ENCODE measurements at places on chromosomes 5 and 9. TPM values are rescaled to one million over a fixed set of nuclear protein-coding genes. Genes with fewer than 3 reads are reported as not detected.

- DNase-seq = peak; percentile 5
- H3K4me3 ChIP-seq = no peak overlapping the region
- H3K27ac ChIP-seq = no peak overlapping the region
- H3K36me3 ChIP-seq = no peaks in the 10 kb centered on the region
Measured at GRCh38 chr5:178502401-178503100, 87.6 kb downstream of the COL23A1 start.

- no peak overlapping the region for H3K4me3 ChIP-seq
- peaks cover 15% of the 10 kb centered on the region for H3K27me3 ChIP-seq
- H3K27ac ChIP-seq = no peak overlapping the region
Measured at GRCh38 chr5:51389577-51390463, 6.6 kb downstream of the ISL1 start.

- H3K36me3 ChIP-seq = no peaks in the 10 kb centered on the region
- H3K4me1 ChIP-seq = peaks cover 7% of the 10 kb centered on the region
- H3K27ac ChIP-seq = no peak overlapping the region
- H3K27me3 ChIP-seq = no peaks in the 10 kb centered on the region
- no peak overlapping the region for H3K4me3 ChIP-seq
Measured at GRCh38 chr9:33393581-33393980, 8.8 kb downstream of the AQP7 start.

DNA sequence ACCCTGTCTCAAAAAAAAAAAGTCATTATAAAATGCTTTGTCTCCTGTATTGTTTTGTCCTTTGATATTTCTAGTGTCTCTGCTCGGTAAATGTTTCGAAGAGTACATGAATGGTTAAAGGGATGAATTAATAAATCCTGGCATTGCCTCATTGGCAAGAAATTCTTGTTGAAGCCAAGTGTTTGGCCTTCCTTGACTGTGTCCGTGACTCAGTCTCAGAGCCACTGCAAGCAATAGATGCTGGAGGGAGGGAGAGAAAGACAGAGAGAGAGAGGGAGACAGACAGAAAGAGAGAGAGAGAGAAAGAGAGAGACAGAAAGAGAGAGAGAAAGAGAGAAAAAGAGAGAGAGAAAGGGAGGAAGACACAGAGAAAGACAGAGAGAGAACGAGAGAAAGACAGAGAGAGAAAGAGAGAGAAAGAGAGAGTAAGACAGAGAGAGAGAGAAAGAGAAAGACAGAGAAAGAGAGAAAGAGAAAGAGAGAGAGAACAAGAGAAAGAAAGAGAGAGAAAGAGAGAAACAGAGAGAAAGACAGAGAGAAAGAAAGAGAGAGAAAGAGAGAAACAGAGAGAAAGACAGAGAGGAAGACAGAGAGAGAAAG, 72.5 kb upstream of the RXRA start:
- H3K4me1 ChIP-seq = no peaks in the 10 kb centered on the region
- H3K4me3 ChIP-seq = no peak overlapping the region
- peaks cover 4% of the 10 kb centered on the region for H3K27me3 ChIP-seq
- no peak overlapping the region for H3K27ac ChIP-seq

DNA sequence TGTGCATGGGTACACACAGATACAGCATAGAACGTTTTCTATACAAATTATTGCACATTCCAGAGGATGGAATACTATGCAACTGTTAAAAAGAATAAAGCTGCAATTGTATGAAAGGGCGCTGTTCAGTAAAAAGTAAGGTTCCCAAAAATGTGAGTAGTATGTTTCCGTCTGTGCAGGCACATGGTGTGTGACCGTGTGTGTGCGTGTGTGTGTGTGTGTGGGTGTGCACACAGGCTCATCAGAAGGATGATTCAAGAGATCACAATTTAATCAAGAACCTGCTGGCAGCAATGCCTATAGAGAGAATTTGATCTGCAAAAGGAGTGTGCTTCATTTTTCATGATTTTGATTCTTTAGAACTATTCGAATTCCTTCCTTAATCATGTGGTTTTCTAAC, 76.3 kb downstream of the SEMA4D start:
- DNase-seq = peak; percentile 71
- H3K27ac ChIP-seq = no peak overlapping the region
- H3K27me3 ChIP-seq = no peaks in the 10 kb centered on the region
- no peak overlapping the region for H3K4me3 ChIP-seq

DNA sequence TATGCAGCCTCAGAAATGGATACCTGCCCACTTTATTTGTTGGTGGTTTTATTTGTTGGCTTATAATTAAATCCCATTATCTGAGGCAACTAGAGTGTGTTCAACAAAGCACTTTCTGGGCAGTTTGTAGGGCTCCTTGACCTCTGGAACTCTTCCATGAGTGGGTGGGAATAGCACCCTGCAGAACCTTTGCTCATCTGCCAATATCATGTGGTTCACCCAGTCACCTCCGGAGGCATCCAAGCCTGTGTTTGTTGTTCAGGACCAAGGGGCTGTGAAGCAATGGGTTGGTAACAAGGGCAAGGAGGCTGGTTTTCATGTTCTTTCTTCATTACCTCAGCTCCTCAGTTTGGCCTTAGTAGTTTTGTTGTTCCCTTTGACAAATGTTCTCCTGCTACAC, 314.0 kb downstream of the NDUFS4 start:
- DNase-seq = no peak
- no peak overlapping the region for H3K27ac ChIP-seq
- H3K27me3 ChIP-seq = no peaks in the 10 kb centered on the region
- H3K4me1 ChIP-seq = no peaks in the 10 kb centered on the region
- H3K4me3 ChIP-seq = no peak overlapping the region

- peaks cover 2% of the 10 kb centered on the region for H3K4me1 ChIP-seq
- H3K27ac ChIP-seq = no peak overlapping the region
- no peak overlapping the region for H3K4me3 ChIP-seq
- DNase-seq = peak; percentile 86
Measured at GRCh38 chr5:111143910-111144309, 51.8 kb downstream of the WDR36 start.

DNA sequence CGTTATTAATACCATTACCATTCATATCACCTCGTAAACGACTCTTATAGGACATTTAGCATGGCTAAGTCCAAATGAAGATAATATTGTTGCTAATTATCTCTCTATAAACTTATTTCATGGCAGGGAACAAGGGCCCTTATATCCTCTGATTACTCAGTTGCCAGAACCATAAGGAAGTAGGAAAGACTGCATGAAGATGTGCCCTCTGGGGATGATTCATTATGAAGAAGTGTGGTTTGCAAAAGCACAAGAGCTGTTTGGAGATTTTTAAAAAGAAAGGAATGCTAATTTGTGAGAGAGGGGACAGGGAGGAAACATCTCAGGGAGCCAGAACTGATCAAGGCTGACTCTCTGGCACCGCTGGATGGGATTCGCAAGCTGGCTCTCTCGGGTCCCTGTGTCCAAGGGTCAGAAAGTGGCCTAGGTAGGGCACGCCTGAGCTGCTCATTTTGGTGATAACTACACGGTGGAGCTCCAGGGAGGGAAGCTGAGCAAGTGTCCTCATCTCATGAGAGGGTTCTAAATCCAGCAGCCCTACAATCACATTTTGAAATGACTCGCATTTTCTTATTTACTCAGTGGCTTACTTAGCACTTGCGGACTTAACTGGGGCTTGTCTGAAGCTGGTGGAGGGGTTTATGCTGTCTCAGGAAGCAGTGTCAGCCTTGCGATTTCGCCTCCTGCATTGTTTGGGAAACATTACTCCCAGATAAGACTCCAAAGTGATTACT, 136.8 kb downstream of the C5orf15 start:
- H3K36me3 ChIP-seq = no peaks in the 10 kb centered on the region
- no peaks in the 10 kb centered on the region for H3K27me3 ChIP-seq
- peak; percentile 53 for DNase-seq
- no peak overlapping the region for H3K27ac ChIP-seq

GRCh38 chr5:179974946-179975712, 67.4 kb upstream of the TBC1D9B start:
- H3K27me3 ChIP-seq = no peaks in the 10 kb centered on the region
- H3K36me3 ChIP-seq = no peaks in the 10 kb centered on the region
- H3K4me1 ChIP-seq = no peaks in the 10 kb centered on the region
- no peak for DNase-seq
- H3K4me3 ChIP-seq = no peak overlapping the region

GRCh38 chr5:57432876-57433275, 49.7 kb downstream of the ACTBL2 start:
- H3K27me3 ChIP-seq = no peaks in the 10 kb centered on the region
- no peak for DNase-seq
- no peaks in the 10 kb centered on the region for H3K36me3 ChIP-seq
- peaks cover 4% of the 10 kb centered on the region for H3K4me1 ChIP-seq

- H3K4me3 ChIP-seq = no peak overlapping the region
- peaks cover 8% of the 10 kb centered on the region for H3K4me1 ChIP-seq
- peak; percentile 17 for DNase-seq
Measured at GRCh38 chr9:127075624-127076372, 46.6 kb downstream of the ANGPTL2 start.

DNA sequence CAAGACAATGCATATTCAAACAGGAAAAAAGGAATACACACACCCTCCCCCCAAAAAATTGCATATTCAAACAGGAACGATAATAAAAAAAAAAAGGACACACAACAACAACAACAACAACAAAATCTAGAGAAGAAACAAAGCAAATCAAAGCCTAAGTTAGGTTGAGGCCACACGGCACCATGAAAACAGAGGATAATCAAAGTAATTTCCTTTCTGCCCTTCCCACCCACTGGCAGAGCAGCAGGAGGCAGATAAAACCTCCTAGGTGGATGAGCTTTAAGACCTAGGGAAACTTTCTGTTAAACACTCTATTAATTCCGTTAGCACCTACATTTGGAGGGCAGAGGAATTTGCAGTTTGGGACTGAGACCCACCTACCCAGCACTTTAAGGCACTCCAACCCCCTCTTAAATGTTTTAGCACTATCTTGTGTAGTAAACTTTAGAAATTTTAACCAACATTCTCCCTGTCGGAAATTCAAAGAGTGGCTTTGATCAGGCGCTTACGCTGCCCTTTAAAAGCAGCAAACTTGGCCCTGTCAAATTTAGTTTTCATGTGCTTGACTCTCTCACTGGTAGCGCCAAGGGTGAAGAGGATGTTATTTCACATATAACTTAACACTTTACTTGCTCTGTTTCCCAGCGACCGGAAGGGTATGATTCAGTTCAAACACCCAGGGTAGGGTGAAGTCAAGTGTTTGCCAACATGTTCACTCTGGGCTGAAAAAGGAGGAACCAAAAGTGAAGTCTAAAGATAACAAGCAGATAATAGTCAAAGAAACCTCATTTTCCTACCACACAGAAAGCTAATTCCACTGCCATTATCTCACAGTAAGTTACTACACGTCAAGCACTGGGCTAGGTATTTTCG, 9.2 kb downstream of the ENC1 start:
- peaks cover 32% of the 10 kb centered on the region for H3K4me1 ChIP-seq
- H3K27ac ChIP-seq = peak overlapping the region; percentile 84
- H3K27me3 ChIP-seq = no peaks in the 10 kb centered on the region
- H3K4me3 ChIP-seq = no peak overlapping the region
- peak; percentile 71 for DNase-seq

DNA sequence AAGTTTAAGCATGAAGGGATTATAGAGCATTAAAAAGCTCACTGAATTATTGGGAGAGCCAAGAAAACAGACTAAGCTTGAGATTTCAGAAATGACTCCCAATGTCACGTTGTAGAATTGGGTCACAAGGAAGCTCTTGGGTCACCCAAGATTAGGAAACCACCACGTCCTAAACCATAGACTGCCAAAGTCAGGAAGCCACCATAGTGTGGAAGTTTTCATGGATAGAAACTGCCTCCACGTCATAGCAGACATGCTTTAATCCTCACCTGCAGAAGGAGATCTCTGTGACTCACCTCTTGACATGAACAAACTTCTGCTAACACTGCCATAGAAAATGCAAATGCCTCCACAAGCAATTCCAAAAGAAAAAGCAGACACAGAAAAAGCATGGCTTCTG, 106.3 kb downstream of the SLC1A3 start:
- no peak overlapping the region for H3K27ac ChIP-seq
- DNase-seq = no peak
- H3K4me3 ChIP-seq = no peak overlapping the region
- H3K36me3 ChIP-seq = no peaks in the 10 kb centered on the region
- H3K27me3 ChIP-seq = peaks cover 5% of the 10 kb centered on the region

- H3K4me3 ChIP-seq = no peak overlapping the region
- no peak overlapping the region for H3K27ac ChIP-seq
- peaks cover 2% of the 10 kb centered on the region for H3K4me1 ChIP-seq
- peak; percentile 24 for DNase-seq
- H3K27me3 ChIP-seq = no peaks in the 10 kb centered on the region
Measured at GRCh38 chr9:18678821-18679590, 205.1 kb downstream of the ADAMTSL1 start.

DNA sequence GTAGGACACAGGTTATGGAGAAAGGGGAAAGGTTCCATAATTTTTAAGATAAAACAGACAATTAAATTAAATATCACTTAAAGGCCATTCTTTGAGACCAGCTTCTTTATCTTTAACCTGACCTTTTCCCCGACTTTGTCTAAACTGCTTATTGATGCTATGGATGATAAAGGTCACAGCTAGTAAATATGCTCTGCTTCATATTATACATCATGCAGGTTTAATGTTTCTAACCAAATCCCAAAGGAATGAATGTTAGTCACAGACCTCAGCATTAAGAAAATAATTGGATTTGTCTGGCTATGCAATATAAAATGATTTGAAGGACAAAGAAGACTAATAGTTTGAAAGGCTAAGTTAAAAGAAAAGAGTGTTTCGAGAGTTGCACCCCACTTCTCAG, 147.6 kb downstream of the ST8SIA4 start:
- no peaks in the 10 kb centered on the region for H3K4me1 ChIP-seq
- no peaks in the 10 kb centered on the region for H3K36me3 ChIP-seq
- no peak for DNase-seq
- no peak overlapping the region for H3K4me3 ChIP-seq
- no peaks in the 10 kb centered on the region for H3K27me3 ChIP-seq
- H3K27ac ChIP-seq = no peak overlapping the region

DNA sequence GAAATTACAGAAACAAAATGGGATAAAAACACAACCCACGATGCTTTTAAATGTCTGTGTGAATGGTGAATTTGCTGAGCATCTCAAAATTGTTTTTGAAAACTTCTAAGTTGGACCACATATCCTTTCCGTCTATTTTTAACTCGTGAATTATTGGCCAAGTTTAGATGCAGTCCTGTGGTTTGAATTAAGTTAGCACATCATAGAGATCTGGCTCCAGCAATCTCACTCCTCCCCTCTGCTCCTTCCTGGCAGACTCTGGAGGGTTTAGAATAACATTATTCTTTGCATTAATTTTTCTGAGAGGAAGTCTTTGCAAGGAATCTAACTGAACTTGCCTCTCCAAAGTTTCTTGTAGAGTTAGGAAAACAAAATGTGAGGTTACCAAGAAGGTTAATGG, 14.5 kb upstream of the ANKRD55 start:
- no peaks in the 10 kb centered on the region for H3K4me1 ChIP-seq
- peak; percentile 55 for DNase-seq
- no peaks in the 10 kb centered on the region for H3K36me3 ChIP-seq
- no peaks in the 10 kb centered on the region for H3K27me3 ChIP-seq

DNA sequence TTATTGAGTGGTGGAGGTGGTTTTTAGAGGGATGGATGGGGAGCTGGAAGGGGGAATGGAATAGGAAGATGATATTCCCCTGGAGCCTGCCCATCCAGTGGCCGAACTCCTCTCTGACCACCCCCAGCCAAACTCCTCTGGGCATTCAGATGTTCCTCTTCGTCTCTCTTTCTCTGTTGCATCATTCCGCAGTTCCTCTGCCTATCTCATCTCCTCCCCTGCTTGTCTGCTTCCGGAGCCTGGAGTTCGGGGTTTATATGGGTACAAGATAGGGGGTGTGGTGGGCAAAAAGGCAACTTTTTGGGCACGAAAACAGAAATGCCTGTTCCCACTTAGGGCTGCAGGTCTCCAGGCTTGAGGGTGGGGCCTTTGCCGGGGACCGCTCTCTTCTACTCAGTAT, 12.2 kb upstream of the CDK5RAP2 start:
- DNase-seq = no peak
- no peak overlapping the region for H3K4me3 ChIP-seq
- H3K4me1 ChIP-seq = no peaks in the 10 kb centered on the region
- no peak overlapping the region for H3K27ac ChIP-seq
- H3K36me3 ChIP-seq = no peaks in the 10 kb centered on the region

Gene THG1L
- 16.1 TPM for polyA plus RNA-seq

Gene MAT2B
- 116 TPM for polyA plus RNA-seq

Gene FGF10
- polyA plus RNA-seq = 0.58 TPM

Gene CREBRF
- polyA plus RNA-seq = 9.1 TPM
